HL-60 (cell line): ENCODE measurements at places on chromosomes 1 and 21.

DNA sequence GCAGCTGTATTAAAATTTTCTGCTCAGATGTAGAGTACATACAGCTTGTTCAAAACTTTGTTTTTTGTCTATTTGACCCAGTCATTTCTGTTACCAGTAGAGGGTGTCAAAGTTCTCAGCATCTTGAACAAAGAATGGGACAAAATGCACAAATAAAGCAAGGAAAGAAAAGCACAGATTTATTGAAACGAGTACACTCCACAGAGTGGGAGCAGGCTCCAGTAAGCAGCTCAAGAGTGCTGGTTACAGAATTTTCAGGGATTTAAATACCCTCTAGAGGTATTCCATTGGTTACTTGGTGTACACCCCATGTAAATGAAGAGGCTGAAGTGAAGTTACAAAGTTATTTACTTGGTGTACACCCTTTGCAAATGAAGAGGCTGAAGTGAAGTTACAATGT lies 8.9 kb upstream of the PRMT6 start:
- no peak for DNase-seq

DNA sequence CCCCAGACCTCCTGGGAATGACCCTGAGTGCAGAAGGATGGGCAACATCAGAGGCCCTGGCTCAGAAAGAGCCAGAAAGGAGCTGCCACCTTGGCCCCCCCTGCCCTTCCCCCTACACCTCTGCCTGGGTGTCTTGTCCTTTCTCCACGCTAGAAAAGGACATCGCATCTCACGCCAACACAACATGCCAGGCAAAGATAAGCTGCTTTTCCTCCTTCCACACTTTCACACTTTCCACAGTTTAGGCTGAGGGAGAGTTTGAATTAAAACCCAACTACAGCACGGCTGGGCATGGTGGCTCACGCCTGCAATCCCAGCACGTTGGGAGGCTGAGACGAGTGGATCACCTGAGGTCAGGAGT lies 109.5 kb downstream of the SPSB1 start:
- no peak for DNase-seq

DNA sequence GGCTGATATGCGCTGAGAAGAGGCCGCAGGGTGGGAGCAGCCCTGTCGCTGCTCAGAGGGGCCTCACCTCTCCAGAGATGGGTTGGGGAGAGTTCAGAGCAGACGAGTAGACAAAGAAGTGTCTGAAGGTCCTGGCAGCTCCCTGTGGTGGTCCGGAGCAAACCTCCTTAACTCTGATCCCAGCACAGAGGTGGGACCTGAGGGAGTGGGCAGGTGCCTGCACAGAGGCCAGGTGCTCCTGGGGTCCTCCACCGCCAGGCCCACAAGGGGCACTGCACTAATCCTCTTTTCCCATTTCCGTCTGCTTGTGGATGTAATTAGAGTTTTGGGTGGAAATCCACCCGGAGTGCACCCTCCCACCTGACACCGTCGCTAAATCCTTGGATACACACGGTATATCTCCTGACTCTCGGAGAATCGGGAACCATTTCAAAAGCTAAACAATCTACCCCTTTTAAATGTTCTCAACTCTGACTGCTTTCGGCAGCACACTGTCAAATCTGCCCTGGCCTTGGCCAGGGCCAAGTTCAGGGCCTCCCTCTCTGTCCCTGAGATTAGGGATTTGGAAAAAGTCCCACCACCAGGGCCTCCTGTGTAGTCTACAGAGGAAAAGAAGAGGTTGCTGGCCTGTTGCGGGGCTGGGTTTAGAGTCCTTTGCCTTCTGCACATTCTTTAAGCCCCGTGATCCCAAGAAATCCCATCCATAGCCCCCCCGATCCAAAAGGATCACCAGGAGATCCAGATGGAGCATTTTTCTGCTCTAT lies 22.4 kb downstream of the CASZ1 start:
- no peak for DNase-seq

- no peak for DNase-seq
Measured at GRCh38 chr1:228755800-228756199, 20.5 kb downstream of the RHOU start.

- no peak for DNase-seq
Measured at GRCh38 chr1:19635646-19636045, 8.5 kb upstream of the NBL1 start.

DNA sequence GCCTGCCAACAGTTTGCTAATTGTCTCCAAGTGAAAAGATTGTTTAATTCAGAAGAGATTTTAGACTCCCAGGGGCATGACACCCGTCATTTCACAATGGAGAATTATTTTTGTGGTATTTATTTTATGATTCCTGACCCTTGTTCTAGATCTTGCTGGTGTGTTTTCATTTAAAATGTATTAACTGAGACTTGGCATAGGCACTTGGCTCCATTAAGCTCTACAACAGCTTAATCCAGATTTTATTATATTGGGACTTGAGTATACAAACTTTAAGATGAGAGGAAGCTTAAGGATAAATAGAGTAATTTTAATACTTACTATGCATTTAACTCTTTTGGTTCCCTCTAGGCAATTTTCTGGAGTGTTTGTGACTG lies 101.3 kb upstream of the KCNE2 start:
- no peak for DNase-seq

GRCh38 chr1:158008630-158009029 lies 15.2 kb downstream of the KIRREL1 start:
- no peak for DNase-seq

- DNase-seq: no peak
Measured at GRCh38 chr1:16122350-16122881, 33.5 kb downstream of the EPHA2 start.

DNA sequence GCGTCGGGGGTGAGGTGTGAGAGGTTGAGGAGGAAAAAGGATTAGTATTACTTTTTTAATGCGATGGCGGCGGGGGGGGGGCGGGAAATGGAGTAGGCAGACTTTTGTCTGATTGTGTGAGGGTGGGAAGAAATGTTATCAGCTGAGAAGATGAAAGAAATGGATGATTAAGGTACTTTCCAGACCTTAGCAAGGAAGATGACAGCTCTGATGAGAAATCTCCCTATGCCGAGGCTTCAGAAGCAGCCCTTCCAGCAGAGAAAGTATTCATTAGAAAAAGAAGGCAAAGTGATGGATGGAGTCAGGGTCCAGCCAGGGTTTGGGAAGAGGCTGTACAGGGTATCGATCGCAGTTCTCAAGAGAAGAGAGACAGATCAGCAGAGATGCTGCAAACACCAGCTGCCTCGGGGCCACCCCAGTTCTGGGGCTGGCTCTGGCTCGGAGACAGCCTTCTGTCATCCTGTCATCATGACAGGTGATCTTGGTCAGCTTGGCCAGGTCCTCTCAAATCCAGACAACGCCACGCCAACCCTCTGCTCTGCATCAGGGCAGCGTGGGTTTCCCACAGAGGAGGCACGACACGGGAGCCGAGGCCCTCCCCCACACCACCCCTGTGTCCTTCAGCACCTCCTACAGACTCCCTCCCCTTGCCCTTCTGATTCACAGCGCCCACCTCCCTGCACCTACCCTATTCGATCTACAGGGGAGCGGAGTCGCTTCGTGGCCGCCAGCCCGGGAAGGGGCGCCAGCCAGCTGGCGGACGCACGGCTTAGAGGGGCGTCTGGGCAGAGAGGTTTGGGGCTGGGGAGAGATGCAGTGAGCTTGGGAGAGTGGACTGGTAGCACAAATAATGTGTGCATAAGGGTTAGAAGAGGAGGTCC lies 674 bp upstream of the ATXN7L2 start:
- DNase-seq: no peak

DNA sequence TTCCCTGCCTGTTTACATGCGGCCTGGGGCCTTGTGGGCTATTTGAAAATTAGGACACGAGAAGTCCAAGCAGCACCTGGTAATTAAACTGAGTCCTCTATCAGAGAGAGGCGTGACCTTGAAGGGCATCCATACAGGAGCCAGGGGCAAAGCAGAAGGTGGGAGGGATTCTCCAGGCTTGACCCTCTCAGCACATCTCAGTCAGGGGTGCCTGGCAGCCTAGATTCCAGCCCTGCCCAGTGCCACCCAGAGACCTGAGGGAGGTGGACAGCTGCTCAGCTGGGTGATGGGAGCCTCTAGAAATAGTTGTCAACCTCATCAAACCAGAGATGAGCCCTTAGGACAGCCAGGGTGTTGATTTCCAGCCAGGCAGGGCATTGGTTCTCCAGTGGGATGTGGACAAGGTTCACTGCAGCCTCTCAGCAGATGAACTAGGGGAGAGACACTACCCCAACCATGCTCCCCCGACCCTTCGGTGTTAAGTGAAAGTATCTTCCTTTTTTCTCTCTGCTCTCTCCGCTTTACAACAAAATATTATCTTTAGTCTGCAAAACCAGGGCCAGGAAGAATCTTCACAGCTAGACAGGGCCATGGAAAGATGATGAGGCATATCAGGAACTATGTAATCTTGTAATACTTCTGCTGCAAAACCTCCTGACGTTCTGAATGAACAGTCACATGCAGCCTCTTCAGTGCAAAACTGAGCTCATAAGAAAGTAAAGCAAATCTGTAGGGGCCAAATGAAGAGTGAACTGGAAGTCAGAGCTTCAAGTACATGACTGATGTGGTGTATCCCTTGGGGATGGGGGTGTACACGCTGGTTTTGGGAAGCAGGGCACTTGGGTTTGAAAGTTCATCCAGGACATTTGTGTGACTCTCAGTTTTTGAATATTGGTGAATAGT lies 35.9 kb upstream of the ATP5PO start:
- no peak for DNase-seq

- DNase-seq: peak; percentile 61
Measured at GRCh38 chr1:3453203-3453761, 1.2 kb upstream of the ARHGEF16 start.

- no peak for DNase-seq
Measured at GRCh38 chr1:41626146-41626545, 141.7 kb upstream of the EDN2 start.

DNA sequence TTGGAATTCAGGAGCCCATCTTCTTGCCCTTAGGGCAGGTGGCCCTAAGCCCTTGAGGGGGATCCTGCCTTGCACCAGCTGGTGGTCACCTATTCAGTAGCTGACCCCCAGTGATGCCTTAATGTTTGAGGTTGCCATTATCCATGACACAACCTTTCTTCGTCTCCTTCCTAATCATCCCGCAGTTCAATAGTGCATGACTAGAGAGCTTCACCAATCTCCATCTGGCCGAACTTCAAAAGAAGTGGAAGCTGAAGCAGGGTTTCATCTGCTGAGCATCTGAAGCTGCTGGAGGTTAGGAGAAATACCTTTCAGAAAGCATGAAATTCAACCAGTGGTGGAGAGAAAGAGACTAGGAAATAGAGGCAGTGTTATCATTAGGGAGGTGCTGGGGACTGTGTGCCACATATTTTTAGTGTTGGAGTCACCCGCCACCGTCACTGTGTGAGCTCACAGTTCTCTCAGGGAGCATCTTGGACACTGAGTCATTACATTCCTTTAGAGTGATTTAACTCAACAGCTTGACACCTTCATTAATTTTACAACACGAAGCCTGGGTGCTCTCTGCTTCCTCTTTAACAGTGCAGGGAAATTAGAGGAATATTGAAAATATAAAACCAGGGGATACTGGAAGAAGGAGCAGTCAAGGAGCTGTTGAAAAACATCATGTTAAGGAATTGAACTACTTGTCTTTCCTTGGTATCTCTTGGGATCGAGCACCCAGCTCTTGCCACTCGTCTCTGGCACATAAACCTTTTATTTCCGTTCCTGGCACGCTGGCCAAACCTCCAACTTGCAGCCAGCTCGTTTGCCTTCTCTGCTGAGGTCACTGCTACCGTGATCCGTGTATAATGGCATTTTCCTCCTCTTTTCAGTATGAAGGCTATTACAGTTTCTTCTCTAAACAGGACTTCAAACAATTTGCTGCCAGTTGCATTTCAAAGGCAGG lies 53.6 kb downstream of the PEX14 start:
- no peak for DNase-seq

- peak; percentile 6 for DNase-seq
Measured at GRCh38 chr1:186304982-186305949, 69.8 kb downstream of the TPR start.

- DNase-seq: no peak
Measured at GRCh38 chr21:14119038-14119437, 91.7 kb downstream of the LIPI start.

DNA sequence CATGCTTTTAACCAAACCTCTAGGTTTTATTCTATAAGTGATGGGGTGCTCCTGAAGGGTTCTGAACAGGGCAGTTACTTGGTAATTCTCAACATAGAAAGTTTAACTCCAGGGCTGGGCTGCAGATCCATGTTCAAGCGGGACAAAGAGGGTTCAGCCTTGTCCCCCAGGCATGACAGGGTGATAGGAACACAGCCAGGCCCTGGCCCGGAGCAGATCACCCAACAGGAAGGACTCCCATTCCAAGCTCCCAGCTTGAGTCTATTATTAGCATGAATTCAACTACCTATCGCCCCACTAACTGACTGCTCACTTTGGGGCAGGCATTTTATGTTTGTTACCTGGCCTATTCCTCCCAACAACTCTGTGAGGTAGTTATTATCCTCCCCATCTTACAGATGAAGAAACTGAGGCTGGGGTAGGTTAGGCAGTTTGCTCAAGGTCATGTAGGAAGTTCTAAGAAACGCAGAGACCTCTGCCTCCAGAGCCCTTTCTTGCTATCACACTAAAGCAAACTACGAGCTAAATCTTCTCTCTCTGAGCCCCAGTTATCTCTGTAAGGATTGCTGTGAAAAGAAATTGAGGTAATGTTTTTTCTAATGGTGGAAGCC lies 14.5 kb downstream of the ASAP3 start:
- DNase-seq: no peak

DNA sequence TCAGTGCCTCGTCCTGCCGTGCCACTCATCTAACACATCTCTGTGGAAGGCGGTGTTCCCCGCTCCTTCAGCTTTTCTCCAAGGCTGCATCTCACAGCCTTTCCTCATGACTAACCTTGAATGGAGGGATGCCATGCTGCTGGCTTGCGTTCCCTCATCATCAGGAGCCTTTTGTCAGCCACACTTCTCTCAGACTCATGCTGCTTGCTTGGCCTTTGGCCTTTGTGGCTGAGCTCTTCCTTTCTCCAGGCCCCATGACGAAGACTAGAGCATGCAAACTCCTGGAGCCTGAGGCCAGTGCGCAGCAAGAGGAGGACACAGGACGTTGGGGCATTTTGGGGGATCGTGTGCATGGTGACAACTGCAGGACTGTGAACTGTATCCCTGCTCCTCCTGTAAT lies 70.8 kb downstream of the SYT2 start:
- no peak for DNase-seq

- DNase-seq: no peak
Measured at GRCh38 chr1:168609741-168610510, 33.5 kb downstream of the XCL1 start.
